H4 (cell line): ENCODE measurements at places on chromosomes 13 and 19.

GRCh38 chr13:46550822-46551221, 2.1 kb upstream of the LRCH1 start:
- DNase-seq = no peak

GRCh38 chr13:95112883-95113282, 188.4 kb downstream of the ABCC4 start:
- no peak for DNase-seq

- DNase-seq = no peak
Measured at GRCh38 chr19:6802336-6803035, 30.0 kb downstream of the VAV1 start.

DNA sequence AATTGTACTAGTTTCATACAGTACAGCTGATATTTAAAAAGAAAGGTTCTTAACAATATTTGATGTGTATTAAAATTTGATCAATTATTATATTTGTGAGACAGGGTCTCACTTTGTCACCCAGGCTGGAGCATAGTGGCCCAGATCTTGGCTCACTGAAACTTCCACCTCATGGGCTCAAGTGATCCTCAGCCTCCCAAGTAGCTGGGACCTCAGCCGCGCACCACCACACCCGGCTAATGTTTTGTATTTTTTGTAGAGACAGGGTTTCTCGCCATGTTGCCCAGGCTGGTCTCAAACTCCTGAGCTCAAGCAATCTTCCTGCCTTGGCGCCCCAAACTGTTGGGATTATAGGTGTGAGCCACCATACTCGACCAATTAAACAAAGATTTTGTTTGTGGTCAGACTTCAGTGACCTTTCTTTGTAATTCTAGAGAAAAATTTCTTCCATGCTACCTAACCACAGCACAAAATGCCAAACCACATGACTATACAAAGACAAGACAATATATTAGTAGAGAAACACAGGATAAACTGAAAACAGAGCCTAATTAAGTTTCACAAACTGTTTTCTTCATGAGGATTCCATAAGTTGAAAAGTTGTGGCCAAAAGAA, 59.6 kb downstream of the RBM26 start:
- no peak for DNase-seq

DNA sequence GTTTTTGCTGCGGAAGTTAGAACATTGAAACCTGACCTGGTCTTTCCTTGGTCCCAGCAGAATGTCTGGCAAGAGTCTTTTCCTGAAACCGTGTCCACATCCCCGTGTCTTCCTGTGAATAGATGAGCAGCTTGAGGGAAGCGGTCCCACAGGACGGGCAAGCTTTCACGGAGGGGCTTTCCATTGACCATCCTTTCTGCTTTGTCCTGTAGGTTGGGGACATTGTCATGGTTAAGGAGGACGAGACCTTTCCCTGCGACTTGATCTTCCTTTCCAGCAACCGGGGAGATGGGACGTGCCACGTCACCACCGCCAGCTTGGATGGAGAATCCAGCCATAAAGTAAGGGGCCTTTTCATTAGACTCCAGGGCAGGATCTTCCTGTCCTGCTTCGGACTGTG, 126.0 kb downstream of the ATP11A start:
- no peak for DNase-seq

GRCh38 chr19:6161271-6161850, 25.9 kb downstream of the ACSBG2 start:
- peak; percentile 50 for DNase-seq

- DNase-seq = no peak
Measured at GRCh38 chr13:67156723-67157060, 73.4 kb downstream of the PCDH9 start.

GRCh38 chr13:56066321-56066720, 1074.4 kb upstream of the PRR20A start:
- DNase-seq = no peak

GRCh38 chr19:9906475-9907087, 29.7 kb downstream of the OLFM2 start:
- no peak for DNase-seq

DNA sequence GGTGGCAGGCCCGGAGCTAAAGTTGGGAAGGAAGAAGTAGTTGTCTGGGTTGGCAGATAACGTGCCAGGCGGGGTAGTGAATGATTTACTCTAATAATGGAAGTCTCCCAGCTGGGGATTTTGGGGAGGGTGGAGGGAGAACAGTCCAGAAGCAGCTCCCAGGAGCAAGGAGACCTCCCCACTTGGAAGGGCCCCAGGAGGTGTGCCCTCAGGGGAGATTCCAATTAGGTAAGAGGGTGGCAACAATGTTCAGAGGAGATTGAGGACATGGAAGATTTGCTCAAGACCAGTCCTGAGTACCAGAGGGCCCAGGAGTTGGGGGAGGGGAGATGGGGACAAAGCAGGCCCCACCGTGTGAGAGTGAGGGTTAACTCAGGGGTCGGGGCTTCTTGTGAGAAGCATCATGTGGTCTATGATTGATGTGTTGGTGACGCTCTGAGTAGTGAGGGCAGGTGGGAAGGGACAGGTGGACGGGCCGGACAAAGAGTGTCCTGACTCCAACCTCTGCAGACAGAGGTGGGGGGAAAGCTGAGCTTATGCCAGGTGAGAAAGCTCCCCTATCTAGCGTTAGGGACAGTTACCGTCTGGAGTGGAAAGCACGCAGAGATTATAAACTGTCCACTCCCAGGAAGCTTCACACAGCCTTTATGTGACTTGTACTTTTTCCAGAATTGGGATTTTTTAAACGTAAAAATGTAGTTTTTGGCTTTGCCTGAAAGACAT, 3.5 kb downstream of the SPINT2 start:
- DNase-seq = no peak

- DNase-seq = no peak
Measured at GRCh38 chr13:39273953-39274738, 235.9 kb downstream of the NHLRC3 start.

GRCh38 chr13:45320876-45321629, 19.9 kb downstream of the TPT1 start:
- no peak for DNase-seq

- DNase-seq = no peak
Measured at GRCh38 chr19:1910177-1910576, 5.0 kb downstream of the ADAT3 start.

- no peak for DNase-seq
Measured at GRCh38 chr13:64527561-64527960, 2702.6 kb downstream of the PCDH9 start.

DNA sequence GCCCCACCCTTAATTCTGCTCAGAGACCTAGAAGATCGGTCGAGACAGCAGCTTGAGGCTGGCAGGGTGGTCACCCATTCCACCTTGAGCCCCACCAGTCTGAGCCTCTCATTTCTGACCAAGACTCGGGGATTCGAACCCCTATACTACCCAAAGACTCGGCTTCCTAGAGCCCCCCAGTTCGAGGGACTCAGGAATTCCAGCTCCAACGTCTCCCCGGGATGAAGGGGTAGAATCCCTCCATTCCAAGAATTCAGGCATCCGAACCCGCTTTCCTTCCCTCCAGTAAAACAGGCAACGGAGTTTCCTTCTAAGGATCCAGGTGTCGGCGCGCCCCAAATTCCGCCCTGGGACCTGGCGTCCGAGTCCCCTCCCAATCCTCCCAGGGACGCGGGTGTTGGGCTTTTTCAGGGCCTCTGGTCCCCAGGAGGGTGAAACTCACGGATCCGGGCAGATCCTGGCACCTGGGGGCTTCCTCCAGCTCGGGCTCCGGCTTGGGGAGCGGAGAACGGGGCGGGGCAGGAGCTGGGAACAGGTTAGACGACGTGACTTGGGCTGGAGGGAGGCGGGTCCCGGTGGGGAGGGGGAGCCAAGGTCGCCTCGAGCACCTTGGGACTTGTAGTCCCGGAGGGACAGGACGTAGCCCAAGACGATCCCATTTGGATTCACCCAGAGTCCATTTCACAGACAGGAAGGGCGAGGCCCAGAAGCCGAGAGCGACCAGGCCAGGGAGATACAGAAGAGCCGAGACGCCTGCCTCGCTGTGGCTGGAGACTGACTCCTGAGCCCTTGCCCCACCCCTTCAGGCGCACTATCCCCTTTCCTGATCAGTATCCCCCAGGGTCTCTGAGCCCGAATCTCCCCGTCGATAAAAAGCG, at the start of gene PPP1R13L:
TSS of gene PPP1R13L (minus strand) at position 513 of the 878 bp plus-strand sequence. CDS start 6,751 bp downstream, outside the sequence.
- no peak for DNase-seq
